Daoy (cell line): ENCODE measurements at places on chromosomes 1 and 21. TPM values are rescaled to one million over a fixed set of nuclear protein-coding genes. Genes with fewer than 3 reads are reported as not detected.

Gene BEND5
- 0.77 and 3.1 TPM in 2 replicates for total RNA-seq

Gene CEP104
- total RNA-seq = 16.5 and 19.3 TPM in 2 replicates

Gene PLEKHA6
- 0.29 and 0.83 TPM in 2 replicates for total RNA-seq

Gene SNX7
- 75.5 and 81.5 TPM in 2 replicates for total RNA-seq

Gene MFSD2A
- total RNA-seq = 12.7 and 12.8 TPM in 2 replicates

Gene RIMS3
- 0.74 and 0.97 TPM in 2 replicates for total RNA-seq

Gene ITPKB
- 2.3 and 5.4 TPM in 2 replicates for total RNA-seq

Gene LPAR3
- 0.91 and 1.4 TPM in 2 replicates for total RNA-seq

Gene NT5C1A
- not detected in 2 replicates for total RNA-seq

Gene ADGRL4
- 0.11 and 0.33 TPM in 2 replicates for total RNA-seq

Gene EPHX1
- total RNA-seq = 4.6 and 8.8 TPM in 2 replicates

Gene KIAA1614
- 0.48 and 0.57 TPM in 2 replicates for total RNA-seq

DNA sequence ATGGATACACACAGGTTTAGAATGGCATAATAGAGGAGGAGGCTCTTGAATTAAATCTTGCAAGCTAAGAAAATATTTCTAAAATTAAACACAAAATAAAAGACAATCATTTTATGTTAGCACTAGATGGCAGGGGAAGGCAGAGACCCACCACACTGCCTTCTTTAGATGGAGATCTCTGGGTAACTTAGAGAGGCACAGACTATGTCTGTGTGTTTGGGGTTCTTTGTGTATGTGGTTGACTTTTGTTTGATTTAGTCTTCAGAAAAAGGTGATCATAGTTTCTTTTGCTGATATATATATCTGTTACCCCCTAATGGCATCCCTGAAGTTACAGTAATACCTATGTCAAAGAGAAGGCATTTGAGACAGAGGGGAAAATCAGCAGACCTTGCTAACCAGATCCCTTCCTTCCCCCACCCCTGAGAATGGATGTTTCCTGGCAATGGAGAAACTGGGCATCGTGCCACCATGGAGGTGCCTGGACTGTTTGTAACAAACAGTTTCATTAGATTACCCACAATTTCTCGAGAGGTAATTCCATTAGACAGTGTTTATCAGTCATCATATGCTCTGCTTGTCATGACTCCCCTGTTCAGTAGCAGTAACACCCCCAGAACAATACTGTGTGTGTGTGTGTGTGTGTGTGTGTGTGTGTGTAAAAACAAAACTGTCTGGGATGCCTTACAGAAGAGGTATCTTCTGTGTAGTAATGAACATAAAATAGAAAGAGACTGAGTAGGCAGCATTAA is 228.3 kb upstream of the DEPDC1 start:
- DNase-seq = no peak

DNA sequence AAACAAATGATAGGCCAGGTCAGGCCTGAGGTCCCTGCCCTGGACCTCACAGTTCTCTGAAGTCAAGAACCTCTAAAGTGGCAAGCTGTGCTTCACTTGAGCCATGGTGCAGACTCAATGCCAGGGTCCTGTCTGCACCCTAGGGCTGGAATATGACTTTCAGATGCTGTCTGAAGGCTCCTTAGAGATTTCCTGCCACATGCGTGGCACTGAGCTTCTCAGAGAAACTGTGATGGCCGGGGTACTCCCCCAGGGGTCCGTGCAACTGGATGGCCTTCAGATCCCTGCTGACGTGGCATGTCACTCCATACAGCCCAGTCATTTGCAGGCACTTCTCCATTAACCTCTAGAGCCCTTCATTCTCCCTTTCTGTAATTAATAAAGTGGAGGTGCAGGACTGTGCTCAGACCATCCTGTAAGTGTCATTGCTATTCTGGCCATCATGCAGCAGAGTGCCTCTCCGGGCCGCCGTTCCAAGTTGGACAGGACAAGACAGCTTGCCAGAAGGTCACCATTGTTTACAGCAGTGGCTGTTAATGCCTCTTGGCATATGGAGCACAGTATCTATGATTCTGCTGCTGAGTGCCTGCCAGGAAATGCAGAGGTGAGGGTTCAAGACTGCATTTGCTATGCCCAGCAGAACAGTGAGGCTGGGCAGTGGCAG is 205.1 kb upstream of the COA6 start:
- DNase-seq = no peak

- DNase-seq = no peak
Measured at GRCh38 chr21:22223385-22223784, 1225.2 kb downstream of the NCAM2 start.

GRCh38 chr1:194252199-194252598 is 1065.8 kb upstream of the B3GALT2 start:
- no peak for DNase-seq

- DNase-seq = no peak
Measured at GRCh38 chr1:1869469-1869868, 21.4 kb downstream of the GNB1 start.

- DNase-seq = peak; percentile 30
Measured at GRCh38 chr21:43880111-43880985, 15.3 kb downstream of the AGPAT3 start.

- no peak for DNase-seq
Measured at GRCh38 chr1:56287721-56288120, 291.6 kb downstream of the PLPP3 start.

- DNase-seq = peak; percentile 81
Measured at GRCh38 chr1:6414443-6414844, 5.3 kb downstream of the HES2 start.

DNA sequence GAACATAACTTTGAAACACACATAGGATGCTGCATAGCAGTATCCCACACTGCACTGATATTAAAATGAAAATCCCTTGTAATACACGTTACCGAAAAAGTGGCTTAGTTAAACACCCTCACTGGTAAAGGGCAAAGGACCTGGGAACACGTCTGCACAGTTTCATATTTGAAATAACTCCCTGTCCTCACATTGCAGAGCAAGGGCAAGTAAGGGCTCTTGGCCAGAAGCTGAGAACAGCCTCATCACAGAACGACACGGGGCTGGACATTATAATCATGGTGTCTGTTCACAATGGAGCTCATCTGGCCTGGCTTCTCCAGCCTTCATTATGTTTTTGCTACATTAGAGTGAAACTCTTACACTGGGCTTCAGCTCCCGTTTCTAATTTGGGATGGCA is 207.0 kb downstream of the PCP4 start:
- DNase-seq = no peak

GRCh38 chr21:17921579-17922530 is 102.7 kb upstream of the C21orf91 start:
- peak; percentile 62 for DNase-seq

DNA sequence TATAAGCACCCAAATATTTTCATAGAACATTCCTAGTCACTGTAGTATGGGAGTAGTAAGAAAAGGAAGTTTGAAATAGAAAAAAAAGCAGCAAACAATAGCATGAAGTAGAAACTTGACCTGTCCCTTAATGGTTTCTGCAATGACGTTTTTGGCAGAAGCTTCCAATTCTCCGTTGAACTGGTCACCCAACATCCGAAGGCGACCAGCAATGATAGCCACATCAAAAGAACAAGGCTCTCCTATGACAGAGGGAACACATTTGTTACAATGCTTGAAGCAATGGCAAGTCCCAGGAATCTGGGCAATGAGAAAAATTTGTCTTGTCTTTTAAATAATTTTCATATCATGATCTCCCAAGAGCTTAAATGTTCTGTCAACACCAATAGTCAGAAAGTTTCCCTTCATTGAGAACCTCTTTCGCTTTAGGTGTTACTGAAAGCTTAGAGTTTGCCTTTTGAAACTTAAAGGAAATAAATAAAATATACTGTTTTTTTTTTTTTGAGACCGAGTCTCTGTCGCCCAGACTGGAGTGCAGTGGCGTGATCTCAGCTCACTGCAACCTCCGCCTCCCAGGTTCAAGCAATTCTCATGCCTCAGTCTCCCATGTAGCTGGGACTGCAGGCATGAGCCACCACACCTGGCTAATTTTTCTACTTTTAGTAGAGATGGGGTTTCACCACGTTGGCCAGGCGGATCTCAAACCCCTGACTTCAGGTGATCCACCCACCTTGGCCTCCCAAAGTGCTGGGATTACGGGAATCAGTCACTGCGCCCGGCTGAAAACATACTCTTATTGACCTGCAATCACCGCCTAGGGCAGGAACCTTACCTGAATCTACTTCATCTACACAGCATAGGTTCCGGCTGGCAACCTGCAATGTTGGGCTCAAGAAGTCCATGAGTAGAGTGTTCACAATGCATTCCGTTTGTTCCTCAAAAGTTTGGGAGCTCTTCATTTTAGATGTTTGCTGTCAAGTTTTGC is 672 bp downstream of the BCL2L15 start:
- no peak for DNase-seq

- DNase-seq = no peak
Measured at GRCh38 chr21:24428591-24429199, 1178.6 kb downstream of the MRPL39 start.

DNA sequence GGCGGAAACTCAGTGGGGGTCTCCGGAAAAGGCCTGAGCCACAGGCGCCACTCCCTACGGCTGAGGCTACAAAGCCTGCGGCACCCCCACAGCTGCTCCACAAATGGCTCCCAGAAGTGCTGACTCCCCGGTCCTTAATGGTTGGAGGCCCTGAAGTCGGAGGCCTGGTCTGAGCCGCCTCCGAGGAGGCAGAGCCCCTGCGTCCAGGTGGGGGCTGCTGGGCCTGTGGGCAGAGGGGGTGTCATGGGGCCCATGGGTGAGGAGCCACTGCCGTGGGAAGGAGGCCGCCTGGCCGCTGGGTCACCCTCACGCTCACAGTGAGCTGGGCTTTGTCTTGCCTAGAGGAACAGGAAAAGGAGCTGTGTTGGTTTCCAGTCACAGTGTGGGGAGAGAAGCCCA is 12.4 kb upstream of the COL18A1 start:
- DNase-seq = no peak

GRCh38 chr1:218284377-218284916 is 646 bp upstream of the RRP15 start:
- DNase-seq = peak; percentile 21

GRCh38 chr1:113508364-113509164 is 118.2 kb downstream of the MAGI3 start:
- no peak for DNase-seq

- DNase-seq = no peak
Measured at GRCh38 chr1:41465741-41466140, 18.7 kb downstream of the EDN2 start.

GRCh38 chr1:246566813-246567645 is 773 bp downstream of the CNST start:
- DNase-seq = peak; percentile 50
